Central memory CD4-positive, alpha-beta T cell (primary cell): ENCODE measurements at places on chromosomes 1 and 21.

GRCh38 chr1:155859881-155860871 lies 809 bp downstream of the SYT11 start:
- peak; percentile 58 for DNase-seq

DNA sequence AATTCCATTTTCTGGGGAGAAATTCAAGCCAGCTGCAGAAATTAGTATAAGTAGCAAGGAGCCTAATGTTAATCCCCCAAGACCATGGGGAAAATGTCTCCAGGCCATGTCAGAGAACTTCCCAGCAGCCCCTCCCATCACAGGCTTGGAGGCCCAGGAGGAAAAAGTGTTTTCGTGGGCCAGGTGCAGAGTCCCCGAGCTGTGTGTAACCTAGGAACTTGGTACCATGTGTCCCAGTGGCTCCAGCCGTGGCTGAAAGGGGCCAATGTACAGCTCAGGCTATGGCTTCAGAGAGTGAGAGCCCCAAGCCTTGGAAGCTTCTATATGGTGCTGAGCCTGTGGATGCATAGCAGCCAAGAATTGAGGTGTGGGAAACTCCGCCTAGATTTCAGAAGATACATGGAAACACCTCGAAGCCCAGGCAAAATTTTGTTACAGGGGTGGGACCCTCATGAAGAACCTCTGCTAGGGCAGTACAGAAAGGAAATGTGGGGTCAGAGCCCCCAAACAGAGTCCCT lies 286.3 kb downstream of the MATN1 start:
- no peak for DNase-seq

DNA sequence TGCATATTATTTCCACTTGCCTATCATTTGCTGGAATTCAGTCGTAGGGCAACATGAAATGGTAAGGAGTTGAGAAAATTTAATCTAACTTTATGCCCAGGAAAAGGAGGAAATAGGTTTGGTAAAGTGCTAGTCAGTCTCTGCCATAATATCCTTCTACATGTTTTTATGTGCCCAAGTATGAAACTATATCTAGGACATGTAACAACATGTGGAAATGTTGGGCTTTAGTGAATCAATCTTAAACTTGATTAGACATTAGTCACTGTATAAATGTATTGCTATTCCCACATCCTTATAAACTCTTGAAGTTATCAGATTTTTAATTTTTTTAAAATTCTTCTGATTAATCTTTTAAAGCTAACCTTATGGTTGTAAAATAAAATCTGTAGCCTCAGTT lies 204.7 kb upstream of the ZRANB2 start:
- no peak for DNase-seq

DNA sequence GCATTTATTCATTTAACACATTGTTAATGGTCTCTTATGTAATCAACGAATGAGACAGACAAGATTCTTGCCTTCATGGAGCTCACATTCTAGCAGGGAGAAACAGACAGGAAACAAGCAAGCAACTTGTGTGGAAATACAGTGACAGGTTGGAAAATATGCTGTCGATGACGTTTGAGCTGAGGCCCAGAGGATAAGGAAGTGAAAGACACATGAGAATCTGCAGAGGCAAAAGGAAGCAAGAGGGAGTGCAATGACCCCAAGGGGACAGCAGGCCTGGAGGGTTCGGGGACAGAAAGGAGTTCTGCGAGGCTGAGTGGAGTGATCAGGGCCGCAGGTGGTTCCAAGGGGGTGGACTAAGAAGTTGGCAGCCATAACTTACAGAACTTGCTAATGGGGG lies 60.6 kb upstream of the AKT3 start:
- DNase-seq = no peak

- no peak for DNase-seq
Observed at GRCh38 chr21:35303085-35303484, 254.0 kb upstream of the RUNX1 start.
